ENCODE measurements at places on chromosomes 5 and 9.

DNA sequence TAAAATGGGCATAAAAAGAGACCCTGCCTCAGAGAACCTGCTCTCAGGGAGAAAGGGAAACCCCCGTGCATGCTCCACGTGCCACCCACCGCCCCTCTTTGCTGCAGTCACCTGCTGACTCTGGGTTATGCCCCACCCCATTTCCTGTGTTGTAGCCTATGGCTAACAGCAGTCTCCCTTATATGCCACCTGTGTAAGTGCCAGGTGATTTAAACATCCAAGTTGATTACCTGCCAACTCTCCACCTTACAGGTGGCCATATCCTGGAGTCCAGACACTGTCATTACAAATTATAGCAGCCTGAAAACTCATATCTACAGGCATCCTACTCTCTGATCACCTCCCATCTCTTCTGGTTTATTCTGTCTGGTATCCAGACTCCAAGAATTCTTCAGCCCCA is 242.6 kb downstream of the HSPA4 start:
- DNase-seq: no peak

GRCh38 chr9:16221366-16221765 is 649.1 kb downstream of the BNC2 start:
- no peak for DNase-seq

DNA sequence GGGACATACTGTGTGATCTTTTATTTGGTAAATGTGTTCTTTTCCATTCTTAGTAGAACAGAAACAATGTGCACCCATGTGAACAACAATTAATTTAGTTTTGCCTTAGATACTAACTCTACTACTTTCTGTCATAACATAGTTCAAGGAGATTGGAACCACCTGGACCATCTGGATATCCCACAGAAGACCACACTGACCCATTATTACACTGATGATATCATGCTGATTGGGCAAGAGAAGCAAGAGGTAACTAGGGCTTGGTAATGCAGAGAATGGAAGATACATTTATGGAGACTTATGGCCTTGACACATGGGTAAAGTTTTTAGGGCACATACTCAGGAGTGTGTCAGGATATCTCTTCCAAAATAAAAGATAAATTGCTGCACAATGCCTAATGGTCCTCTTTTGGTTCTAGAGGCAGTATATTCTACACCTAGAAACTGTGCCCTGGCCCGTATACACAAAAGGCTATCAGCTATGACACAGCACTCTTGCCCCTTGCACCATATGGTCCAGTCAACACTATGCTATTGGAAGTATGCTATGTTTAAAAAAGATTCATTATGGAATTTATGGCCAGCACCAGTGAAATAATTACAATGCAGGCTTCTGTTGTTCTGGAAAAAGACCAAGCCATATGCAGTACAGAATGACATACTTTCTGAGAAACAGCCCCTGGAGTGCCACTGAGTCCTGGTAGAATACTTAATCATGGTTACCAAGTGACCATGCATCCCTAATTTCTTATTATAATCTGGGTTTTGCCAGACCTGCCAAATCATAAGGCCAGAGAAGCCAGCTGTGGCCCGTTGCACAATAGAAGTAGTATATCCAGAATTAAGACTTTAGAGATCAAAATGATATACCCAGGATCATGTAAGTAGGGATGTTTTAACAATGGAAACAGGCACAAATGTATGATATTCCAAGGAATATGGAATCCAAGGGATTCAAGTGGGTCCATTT is 41.6 kb upstream of the MROH2B start:
- no peak for DNase-seq

- DNase-seq: no peak
These were observed 43.4 kb downstream of the DUSP1 start for GRCh38 chr5:172727551-172727950.

DNA sequence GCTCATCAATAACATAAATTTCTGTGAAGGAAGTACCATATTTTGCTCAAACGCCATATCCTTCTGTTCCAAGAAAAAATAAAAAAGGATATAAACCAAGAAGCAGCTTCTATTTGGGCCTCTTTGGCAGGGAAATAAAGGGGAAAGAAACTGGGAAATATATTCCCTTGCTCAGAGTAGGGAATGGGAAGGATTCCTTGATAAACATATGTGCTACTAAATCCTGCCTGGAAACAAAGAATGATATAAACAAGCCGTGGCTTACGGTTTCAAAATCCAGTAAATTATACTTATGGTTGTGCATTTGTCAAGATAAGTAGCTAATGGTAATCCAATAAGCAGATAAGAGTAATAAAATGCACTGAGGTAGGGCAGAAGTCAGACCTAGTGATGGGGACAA is 481.6 kb downstream of the NTRK2 start:
- DNase-seq: no peak

GRCh38 chr9:121499427-121500164 is at the start of gene GGTA1:
TSS of gene GGTA1 (minus strand) at chr9:121499844. CDS start at chr9:121467922, 31,922 bp downstream.
- DNase-seq: no peak

DNA sequence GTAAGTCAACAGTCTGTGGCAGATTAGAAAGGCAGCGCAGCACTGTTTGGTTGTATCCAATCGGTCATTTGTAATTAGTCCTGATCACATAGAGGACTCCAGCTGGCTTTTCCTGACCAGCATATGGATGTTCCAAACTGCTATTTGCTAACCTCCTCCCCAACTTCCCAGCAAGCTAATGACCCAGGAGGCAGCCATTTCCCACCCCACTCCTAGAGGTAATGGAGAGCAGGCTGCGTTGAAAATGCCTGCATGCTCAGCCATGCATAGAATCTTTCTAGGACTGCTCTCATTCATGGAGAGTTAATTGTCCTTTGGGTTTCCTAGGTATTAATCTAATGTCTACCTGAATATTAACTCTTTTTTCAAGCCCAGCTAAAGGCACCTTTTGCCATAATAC is 850.6 kb upstream of the WWC1 start:
- DNase-seq: no peak

GRCh38 chr5:105504-106070 is 13.6 kb downstream of the PLEKHG4B start:
- DNase-seq: no peak

- no peak for DNase-seq
These were observed 85.6 kb downstream of the GADD45G start for GRCh38 chr9:89690334-89690912.

- DNase-seq: no peak
These were observed 23.1 kb downstream of the TRIM7 start for GRCh38 chr5:181181650-181182565.

DNA sequence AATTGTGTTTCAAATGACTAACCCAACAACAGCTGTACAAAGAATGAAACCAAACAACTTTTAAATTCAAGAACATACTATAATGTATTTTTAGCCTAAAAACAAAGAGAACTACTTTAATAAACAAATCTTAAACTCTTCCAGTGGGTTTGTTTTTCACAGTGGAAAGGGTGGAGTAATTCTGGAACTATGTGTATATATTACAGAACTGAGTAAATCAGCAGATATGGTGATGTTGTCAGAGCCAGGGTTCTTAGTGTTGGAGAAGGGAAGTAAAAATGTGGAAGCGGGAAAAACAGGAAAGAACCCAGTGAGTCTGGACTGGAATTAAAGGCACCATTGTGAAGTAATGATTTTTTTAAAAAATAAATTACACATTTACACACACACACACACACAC is 144.9 kb downstream of the CDK5RAP2 start:
- no peak for DNase-seq

GRCh38 chr9:22416692-22417060 is 29.9 kb upstream of the DMRTA1 start:
- no peak for DNase-seq

DNA sequence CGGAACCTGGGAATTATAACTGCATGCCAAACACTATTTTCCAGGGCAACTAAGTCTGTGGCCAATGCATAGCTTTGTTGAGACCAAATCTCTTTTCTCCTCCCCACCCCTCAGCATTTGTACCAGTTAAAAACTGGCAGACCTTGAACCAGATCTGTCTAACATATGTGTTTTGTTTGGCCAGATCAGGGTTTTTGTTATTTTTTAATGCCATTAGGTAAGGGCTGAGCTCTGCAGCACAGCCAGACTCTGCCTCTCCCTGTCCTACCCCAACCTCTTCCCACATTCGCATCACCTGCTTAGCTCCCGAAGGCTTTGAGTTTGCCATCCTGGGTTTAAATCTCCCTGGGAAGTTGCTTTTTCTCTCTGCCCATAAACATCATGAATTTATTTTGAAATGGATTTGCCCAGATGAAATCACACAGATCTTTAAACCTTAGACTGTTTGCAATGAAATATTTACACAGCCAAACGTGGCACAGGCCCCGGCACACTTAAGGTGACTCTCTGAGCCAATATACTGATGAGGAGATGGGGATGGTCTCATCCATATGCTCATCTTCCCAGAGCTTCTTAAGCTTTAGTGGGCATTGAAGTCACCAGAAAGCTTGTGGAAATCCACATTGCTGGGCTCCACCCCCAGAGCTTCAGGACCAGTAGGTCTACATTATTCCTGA is 54.0 kb upstream of the ALDH1B1 start:
- no peak for DNase-seq

- no peak for DNase-seq
These were observed 112.5 kb downstream of the HAPLN1 start for GRCh38 chr5:83608122-83608521.

- no peak for DNase-seq
These were observed 266.1 kb downstream of the CWC27 start for GRCh38 chr5:65034813-65035209.

- DNase-seq: no peak
These were observed 637.8 kb upstream of the MEF2C start for GRCh38 chr5:89520771-89521170.

- no peak for DNase-seq
These were observed 499.1 kb downstream of the NFIB start for GRCh38 chr9:13814647-13815400.

- no peak for DNase-seq
These were observed 232.3 kb upstream of the IRX2 start for GRCh38 chr5:2983583-2984300.

- no peak for DNase-seq
These were observed 592.5 kb upstream of the CLINT1 start for GRCh38 chr5:158451203-158451992.

DNA sequence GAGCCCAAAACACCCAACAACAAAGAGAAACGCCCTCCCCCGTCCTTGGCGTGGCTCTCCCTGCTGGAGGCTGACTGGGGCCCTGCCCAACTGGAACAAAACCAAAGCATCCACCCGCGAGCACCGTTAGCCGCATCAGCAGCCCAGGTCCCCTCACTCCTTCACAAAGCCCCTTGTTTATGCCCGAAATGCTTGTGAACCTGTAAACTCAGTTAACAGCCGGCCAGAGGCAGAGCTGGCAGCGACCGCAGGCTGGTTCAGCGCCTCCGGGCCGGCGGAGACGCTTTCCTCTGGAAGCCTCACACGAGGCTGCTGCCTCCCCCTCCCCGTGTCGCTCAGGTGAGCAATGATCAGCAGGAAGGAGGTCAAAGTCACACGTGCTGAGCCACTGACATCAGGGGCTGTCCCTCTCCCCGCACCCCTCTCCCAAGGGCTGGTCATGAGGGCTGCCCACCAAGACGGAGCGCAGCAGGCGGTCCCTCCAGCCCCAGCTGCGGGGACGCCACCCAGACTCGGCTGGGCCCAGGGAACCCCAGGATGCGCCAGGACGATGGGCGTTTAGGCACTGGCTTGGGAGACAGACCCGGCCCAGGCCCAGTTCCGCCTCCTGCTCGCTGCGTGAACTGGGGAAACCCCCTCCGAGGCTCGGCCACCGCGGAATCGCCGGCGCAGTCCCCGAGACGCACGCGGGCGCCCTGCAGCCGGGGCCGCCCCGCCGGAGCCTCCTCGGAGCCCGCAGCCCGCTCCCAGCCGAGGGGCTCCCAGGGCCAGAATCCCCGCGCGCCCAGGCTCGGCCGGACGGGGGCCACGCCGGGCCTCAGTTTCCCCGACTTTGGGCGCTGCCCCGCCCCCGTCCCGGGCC is 563 bp downstream of the SNAPC4 start:
- DNase-seq: no peak

DNA sequence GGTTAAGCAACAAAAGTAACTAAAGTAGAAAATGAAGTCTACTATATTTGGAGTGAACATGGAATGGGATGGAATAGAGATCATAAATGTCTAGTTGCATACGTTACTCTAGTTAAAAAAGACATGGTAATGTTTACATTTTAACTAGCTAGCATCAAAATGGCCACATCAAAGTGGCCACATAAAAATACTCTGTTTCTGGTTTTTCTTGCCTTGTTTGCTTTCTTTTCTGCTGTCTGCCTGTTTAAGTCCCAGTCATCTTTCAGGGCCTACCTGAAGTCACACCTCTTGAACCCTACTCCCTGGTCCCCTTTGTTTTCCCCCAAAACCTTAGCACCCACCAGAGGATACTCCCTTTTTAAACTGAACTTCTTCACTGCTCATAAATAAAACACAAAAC is 6.4 kb upstream of the KIF2A start:
- DNase-seq: no peak

- no peak for DNase-seq
These were observed 460.4 kb upstream of the RORB start for GRCh38 chr9:74036549-74037231.

DNA sequence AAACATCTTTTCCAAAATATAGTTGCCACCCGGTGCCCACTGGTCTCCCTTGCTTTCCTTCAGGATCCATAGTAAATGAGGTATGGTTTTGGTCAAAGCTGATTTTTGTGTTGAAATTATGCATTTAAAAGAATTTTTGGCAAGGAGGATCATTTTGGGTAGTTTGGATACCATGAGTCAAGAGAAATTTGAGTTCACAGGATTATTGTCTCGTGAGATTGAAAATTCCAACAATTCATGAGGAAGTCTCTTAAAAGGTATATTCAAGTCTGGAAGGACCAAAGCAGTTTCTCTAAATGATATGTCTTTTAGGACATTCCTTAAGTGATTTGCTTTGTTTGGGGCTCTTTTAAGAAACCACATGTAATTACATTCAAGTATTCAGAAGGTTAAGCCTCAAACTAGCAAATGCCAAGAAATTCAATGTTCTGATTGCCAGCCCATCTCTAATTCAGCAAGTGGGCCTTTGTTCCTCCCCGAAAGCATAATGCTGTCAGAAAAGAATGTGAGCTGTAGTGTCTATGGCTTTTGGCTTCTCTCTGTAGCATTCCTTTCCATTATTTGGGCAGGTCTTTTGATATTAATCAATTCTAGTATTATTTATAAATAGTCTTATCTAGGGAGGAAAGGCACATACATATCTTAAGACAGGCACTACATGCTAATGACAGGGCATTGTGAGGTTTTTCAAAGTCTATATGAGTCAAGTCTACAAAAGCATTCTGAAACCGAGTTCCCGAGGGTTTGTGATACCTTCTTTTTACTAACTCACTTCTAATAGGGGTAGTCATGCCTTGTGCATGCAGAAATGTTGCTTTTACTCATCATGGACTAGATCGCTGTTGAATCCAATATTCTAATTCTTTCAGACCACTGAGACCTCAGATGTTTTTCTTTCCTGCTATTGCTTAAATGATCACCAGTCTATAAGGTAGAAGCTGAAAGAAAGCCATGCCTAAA is 453.9 kb downstream of the ENC1 start:
- no peak for DNase-seq

DNA sequence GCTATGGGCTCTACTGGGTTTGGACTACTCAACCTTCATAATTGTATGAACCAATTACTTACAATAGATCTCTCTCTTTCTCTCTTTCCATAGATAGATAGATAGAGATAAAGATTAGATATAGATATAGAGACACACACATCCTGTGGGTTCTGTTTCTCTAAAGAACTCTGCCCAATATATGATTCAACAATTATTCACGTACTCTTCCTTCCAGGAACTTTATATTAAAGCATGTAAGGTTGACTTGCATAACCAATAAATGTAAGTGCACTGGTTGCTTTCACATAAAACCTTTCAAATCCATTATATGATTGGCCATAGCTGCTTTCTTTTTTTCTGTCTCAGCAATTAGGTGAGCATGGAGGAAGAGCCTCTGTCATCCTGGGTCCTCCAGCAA is 46.7 kb upstream of the CDH18 start:
- no peak for DNase-seq

- DNase-seq: no peak
These were observed 126.2 kb upstream of the DMRT1 start for GRCh38 chr9:715300-715699.
